Brain pericyte (primary cell): ENCODE measurements at places on chromosomes 6 and 20.

GRCh38 chr6:111772381-111772780 is 100.9 kb downstream of the FYN start:
- no peak for DNase-seq

DNA sequence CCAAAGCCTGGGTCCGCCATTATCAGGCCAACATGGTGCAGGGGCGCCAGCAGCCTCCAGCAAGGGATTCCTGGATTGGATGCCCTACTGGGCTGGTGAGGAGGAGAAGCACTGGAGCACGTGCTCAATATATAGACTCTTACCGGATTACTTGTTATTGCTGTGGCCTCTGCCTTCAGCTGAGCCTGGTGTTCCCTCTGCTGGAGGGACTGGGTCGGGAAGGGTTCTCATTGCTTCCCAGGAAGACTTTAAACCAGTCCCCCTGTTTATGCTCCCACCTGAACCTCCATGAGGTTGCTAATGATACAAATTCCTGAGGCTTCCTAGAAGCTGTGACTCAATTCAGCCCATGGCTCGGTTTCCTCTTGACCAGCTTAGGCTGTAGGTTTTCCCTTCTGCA is 186.7 kb upstream of the ARID1B start:
- DNase-seq: no peak

DNA sequence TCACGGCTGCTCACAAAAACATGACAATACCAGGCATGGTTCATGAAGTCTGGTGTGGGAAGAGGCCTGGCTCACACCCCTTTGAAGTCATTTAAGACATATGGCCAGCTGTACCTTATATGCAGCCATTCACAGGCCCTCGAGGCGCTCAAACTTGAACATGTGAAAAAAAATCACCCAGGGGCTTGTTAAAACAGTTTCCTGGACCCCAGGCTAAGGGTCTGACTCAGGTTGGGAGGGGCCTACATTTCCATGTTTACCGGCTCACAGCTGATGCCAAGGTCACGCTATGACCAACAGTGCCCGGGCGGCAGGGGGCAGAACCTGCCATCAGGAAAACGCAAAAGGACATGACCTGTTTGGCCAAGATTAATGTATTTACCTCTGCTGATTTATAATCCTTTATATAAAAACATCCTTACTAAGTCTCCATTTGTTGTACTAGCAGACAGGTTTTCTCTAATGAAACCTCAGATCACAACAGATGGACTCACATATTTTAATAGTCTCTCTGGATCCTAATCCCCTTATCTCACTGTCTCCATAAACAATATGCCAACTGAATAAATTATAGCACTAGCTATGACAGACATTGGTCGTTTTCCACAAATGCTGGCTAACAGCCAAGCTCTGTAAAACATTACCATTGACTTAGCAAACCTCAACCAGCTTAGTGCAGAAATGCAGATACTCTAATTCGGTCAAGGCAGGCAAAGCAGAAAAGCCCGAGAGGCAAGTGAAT is 19.9 kb downstream of the EZR start:
- no peak for DNase-seq

- no peak for DNase-seq
Measured at GRCh38 chr6:1701668-1702353, 92.1 kb downstream of the FOXC1 start.

DNA sequence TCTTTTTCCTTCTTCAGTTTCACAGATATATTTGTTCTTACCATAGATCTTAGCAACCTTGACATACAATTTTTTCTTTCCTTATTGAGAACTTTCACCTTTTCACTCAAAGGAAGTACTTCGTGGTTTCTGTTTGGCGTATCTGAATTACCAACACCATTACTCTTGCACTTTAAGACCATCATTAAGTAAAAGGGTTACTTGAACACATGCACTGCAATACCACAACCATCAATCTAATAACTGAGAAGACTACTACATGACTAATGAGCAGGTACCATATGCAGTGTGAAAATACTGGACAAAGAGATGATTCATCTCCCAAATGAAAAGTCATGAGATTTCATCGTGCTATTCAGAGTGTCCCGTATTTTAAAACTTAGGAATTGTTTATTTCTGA is 21.7 kb upstream of the SENP6 start:
- no peak for DNase-seq

DNA sequence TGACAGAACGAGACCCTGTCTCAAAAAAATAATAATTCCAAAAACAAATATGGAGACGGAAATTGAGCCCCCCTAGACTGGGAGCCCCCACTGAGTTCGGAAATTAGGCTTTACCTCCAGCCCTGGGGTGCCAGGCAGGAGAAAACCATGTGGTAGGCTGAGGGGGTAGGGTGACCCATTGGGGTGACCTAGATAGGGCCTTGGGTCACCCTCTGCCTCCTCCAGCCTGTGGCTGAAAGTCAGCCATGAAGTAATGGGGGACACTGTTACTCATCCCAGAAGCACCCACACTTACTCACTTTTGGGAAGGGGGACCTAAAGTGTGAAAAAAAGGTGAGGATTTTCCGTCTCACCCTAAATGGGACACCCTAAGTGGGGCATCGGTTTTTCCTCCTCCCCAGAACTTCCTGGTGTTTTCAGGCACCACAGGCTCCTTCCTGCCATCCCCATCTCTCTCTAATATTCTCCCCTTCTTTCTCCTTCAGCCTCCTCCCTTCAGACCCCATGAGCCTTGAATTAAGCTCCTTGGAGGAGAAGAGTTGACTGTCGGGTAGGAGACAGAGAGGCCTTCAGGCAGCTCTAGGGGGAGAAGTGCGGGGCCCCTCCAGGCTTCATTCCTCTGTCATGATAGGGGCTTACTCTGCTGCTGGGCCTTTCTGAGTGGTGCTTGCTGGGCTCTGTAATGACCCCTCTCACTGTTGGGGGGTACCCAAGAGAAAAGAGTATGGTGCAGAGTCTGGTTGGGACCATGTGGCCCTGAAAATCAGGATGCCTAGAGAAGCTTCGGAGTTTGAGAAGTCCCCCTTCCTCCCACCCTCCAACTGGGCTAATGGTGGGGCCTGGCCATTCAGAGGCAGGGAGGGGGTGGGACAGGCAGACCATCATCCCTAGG is 2.4 kb downstream of the LTB start:
- DNase-seq: no peak

- no peak for DNase-seq
Measured at GRCh38 chr20:50810063-50810462, 15.2 kb downstream of the BCAS4 start.

- DNase-seq: no peak
Measured at GRCh38 chr20:38985603-38986170, 23.5 kb downstream of the DHX35 start.

DNA sequence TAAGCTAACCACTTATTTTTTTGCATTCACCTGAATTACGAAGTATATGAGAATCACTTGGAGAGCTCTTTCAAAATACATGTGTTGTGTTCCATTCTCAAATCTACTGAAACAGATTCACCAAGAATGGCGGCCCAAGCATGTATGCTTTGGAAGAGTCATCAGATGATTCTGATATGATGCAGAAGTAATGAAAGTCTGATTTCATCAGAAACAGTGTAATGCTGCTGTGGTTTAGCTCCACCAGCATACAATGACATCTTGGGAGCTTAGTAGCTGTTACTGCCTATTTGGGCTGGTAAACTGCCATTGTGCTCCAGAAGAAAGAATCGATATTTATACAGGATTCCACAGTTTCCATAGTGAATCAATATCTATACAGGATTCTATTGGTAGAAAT is 52.9 kb downstream of the UBR2 start:
- no peak for DNase-seq

DNA sequence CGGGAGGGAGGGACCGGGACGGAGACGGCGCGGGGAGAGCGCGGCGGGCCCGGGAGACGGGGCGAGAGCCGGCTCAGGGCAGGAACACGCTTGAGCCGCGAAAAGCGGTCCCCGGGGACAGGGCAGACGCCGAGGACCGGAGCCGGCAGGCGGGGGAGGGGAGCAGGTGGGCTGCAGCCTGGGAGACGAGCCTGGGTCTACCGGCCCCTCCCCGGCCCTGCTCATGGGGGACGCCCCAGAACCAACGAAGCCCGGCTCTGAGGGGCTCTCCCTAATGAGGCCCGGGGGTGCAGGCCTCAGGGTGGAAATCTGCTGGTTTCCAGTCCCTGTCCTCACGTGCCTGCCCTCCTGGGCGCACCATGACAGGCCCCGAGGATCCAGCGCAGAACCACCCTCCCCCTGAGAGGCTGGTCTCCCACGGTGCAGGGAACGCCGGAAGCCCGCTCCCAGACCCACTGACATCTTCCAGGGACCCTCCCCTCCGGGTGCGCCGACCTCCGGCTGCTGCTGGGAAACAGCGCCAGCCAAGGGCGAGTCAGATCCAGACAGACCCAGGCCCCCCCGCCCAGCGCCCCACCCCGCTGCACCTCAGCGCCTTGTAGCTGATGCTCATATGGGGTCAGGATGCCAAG is 571 bp upstream of the EEF1A2 start:
- DNase-seq: no peak

DNA sequence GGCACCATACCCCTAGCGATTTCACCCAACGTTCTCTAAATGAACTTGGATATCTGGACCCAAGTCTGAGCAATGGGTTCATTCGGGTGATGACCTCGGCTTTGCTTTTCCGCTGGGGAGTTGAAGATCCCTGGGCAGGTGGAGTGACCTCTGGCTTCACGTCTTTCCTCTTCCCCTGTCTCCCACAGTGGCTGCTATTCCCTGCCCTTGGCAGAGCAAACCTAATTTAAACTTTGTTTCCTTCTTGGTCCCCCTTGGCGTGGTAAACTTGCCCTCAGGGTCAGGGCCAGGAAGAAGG is 7.8 kb upstream of the TFAP2A start:
- no peak for DNase-seq

DNA sequence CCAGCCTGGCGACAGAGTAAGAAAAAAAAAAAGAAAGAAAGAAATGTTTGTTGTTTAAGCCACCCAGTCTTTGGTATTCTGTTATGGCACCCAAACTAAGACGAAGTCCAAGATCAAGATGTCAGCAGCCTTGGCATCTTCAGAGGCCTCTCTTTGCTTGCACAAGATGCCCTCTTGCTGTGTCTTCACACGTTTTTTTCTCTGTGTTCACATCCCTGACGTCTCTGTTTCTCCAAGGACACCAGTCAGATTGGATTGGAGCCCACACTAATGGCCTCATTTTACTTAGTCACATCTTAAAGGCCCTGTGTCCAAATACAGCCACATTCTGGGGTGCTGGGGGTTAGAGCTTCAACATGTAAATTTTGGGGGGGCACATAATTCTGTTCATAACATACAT is 380.9 kb downstream of the GJA1 start:
- DNase-seq: no peak

DNA sequence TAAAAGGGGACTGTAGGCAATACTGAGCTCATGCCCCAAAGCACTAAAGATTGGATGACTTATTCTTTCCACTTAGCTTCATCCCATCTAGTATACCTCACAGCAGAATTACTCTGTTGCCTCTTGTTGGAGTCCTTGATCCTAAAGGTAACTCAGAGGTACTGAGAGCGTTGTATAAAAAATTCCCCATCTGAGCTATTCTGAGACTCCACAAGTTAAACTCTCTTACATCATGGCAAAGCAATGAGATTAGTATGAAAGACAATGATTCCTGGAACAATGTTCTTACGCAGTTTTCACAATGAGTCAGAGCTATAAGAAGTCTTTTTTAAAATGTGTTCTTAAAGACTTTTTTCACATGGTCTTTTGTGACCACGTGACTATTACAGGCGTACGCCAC is 370.1 kb downstream of the ADGRB3 start:
- no peak for DNase-seq

DNA sequence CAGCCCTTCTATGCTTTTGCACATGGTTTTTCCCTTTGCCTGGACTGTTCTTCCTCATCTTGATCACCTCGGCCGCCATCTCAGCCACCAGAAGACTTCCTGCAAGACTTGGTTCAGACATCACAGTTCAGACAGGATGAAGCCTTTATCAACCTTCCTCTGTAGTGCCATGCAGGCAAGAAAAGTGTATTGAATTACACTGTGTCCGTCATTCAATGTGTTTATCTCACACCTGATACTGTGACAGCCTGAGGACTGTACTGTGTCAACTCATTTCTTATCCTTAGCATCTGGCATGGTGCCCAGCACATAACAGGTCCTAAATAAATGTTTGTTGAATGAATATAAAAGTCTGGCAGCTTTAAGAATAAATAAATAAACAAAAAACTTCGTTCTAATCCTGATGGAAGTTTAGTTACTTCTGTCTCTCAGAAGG is 133.3 kb upstream of the MAN1A1 start:
- DNase-seq: no peak

- DNase-seq: peak; percentile 47
Measured at GRCh38 chr6:131950767-131951575, at the start of gene CCN2. TSS of gene CCN2 (minus strand) at chr6:131951372. CDS start at chr6:131951172, 200 bp downstream.

GRCh38 chr20:7459083-7459482 is 481.2 kb downstream of the HAO1 start:
- DNase-seq: no peak

GRCh38 chr6:132780770-132781371 is 17.6 kb downstream of the SLC18B1 start:
- no peak for DNase-seq

DNA sequence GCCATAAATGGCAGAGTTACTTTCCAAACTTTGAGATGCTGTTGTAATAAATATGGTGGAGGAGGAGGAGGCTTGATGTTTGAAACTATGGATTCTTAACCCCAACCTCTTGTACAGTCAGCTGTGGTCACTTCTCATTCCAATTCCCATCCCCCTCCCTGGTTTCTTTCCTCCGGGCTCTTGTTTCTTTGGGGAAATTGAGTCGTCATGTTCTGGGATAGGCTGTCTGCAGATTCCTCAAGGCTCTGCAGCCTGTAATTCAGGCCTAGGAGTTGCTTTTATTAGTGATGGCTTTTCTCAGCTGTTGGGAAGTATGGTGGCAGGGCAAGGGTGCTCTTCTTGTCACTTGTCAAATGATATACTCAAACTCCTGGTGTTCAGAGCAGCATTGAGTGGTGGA is 2.6 kb downstream of the PTK7 start:
- DNase-seq: no peak

GRCh38 chr20:59359906-59360725 is 59.7 kb downstream of the EDN3 start:
- DNase-seq: no peak

DNA sequence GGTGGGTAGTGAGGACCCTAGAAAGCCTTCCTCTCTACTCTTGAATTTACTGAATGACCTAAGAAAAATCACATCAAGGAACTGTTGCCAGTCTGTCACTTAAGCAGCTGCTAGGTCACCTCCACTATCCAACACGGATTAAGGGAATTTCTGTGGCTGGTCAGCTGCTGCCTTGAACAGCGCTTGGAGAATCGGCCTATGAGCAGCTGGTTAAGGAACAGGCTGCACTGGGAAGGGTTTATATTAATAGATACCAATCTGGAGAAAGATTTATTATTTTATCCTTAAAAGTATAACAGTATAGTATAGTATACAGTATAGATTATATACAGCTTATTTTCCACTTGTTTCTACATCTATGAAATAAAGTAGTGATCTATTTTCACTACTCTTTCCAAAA is 6.5 kb downstream of the PTPRK start:
- no peak for DNase-seq

DNA sequence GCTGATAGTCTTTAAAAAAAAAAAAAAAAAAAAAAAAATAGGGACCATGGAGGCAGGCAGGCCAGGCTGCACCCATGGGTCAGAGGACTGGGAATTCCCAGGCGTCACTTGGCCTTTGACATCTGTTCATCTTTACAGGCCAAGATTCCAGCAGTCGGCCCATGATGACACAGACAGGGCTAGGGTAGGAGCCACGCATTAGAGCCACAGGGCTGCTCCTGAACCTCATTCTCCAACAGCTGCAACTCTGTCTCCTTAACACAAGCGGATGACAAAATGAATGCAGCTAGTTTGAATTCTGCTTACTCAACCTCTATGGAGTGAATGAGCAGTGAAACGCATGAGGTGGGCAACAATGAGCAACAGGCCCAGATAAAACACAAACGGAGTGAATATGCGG is 126.4 kb downstream of the LY86 start:
- no peak for DNase-seq
